Mesenteric fat pad (tissue), 1 donor: ENCODE measurements at places on chromosomes 3 and 15.

GRCh38 chr3:75938921-75939320 is 153.6 kb upstream of the ZNF717 start:
- DNase-seq, result no peak

DNA sequence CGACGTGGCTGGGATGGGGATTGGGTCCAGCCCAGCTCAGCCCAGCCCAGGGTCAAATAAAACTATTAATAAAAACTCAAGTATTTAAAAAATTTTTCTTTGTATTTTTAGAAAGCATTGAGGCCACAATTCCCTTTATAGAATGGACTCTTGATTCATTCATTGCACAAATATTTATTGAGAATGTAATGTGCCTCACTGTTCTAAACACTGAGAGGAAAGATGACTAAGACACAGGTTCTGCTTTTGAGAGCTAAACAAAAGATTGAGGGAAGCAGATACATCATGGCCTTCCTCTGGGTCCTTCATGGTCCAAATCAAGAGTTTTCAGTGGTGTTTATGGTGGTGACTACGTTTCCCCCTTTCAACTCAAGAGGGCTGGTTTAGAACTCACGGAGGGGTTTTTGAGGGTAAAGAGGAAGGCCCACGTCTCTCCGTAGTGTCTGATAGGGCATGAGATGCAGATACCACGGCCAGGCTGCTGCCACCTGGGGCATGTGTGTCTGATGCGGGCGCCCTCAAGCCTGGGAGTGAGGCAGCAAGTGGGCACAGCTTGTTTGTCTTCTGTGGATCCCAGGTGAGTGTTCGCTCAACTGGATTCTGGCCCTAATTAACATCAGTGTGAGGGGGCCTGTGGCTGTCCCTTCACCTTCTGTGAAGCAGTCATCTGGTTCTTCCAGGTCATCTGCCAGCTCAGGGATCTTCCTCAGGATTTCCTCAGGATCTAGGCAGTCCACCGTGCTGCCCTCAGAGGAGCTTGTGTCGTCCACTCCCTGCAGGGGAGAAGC is 73.5 kb upstream of the SCN5A start:
- no peak for DNase-seq

DNA sequence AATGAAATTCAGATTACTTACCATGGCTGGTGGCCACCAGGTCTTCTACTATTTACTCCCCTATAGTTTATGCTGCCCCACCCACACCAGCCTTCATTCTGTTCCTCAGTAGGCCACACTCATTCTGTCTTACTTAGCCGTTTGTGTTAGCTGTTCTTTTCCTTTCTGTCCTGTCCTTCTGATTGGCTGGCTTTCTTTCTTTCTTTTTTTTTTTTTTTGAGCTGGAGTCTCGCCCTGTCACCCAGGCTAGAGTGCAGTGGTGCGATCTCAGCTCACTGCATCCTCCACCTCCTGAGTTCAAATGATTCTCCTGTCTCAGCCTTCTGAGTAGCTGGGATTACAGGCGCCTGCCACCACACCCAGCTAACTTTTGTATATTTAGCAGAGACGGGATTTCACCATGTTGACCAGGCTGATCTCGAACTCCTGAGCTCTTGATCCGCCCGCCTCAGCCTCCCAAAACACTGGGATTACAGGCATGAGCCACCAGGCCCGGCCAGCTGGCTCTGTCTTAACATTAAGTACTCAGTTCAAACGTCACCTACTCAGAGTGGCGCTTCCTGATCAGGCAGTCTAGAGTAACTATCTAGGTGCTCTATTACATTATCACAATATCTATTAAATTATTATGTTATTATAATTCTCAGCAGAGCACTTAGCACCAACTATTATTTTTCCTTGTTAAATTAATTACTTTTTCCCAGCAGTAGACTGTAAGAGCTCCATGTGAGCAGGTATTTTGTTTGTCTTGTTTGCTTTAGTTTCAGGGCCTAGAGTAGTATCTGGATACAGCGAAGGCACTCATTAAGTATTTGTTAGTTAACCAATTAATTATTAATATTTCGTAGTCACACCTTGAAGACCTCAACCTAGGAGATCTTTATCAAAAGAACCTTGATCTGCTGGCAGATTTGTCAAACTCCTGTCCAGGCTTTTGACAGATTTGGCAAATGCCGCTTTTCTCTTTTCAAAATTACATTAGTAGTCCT is 6.4 kb downstream of the CMSS1 start:
- DNase-seq, result no peak

DNA sequence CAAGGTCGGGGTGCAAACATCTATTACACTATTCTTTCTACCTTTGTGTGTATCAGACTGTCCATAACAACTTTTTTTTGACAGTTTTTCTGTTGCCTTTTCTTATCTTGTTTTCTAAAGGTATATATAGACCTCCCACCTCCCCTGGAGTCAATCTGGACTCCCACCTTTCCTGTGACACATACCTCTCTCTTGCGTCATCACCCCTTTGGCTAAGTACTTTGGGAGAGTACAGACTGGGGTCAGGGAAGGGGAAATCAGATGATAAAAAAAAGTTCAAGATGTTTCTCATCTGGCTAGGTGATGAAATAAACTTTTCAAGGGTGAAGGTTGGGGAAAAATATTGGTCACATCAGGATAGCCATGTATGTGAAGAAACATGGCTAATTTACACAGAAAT is 17.2 kb downstream of the TSPAN3 start:
- no peak for DNase-seq

DNA sequence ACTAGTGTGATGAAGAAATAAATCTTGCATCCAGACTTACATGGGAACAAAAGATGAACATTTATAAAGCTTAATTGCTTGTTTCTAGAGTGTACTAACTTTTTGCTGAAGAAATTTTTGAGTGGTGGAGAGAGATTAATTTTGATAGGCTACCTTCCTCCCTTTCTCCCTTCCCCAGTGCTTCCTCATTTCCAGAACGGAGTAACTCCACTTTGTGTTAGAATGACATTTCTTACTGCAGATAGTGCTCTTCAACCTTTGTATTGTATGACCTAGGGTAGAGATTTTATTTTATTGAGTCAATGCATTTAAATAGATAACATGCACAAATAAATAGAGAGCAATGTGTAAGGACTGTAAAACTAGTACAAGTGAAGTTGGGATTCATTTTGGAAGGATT is 1.9 kb downstream of the ATP1B3 start:
- no peak for DNase-seq

DNA sequence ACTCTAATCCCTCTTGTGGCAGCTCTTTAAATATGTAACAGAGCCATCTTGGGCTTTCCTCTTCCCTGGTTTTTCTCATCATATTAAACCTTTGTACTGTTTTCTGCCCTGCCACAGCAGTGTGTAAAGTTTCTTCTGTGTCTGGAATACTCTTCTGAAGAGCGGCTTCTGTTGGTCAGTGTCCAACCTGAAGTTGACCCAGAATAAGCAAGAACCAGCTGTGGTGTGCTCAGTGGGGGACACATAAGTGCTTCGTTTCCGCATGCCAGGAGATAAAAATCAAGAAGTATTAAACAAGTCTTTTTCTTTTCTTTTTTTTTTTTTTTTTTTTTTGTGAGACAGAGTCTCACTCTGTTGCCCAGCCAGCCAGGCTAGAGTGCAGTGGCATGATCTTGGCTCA is 173.2 kb upstream of the CHRM5 start:
- DNase-seq, result no peak
